Activated CD4-positive, alpha-beta T cell treated with anti-CD3 and anti-CD28 coated beads, Interleukin-2, amount 50 U/mL, for 48 hours (primary cell): ENCODE measurements at places on chromosomes 1 and 21.

GRCh38 chr1:203037509-203038190 is 11.4 kb downstream of the PPFIA4 start:
- no peak for DNase-seq

DNA sequence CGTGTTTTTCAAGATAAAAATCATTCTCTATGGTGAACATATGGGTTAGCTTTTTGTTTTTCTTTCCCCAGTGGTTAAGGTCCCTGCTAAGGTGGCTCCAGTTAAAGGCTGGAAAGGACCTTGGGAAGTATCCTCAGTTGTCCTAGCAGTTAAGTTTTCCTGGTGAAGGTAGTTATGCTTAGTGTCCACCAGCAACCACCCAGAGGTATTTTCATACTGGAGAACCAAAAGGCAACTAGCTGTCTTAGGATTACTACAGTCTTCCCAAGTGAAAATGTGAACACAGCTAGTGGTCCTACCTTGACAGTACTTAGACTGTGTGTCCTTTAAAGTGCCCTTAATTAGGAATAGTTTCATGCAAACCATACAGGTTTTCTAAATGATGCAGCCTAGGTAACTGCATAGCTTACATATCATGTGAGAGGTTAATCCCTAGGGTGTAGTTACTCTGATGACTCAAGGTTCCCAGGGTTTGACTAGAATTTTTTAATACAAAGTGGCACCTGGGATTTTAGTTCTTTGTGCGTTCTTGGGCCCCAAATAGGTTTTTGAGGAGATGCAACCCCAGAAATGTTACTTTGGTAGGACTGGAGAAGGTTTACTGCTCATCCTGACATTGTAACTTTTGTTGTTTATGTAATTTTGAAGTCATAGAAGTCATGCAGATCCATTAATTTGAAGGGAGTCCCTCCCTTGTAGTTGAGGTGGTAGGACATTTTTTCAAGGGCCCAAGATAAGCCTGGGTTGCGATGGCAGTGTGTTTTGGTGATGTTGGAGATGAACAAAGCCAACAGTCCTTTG is 36.5 kb downstream of the YY1AP1 start:
- DNase-seq, result no peak

DNA sequence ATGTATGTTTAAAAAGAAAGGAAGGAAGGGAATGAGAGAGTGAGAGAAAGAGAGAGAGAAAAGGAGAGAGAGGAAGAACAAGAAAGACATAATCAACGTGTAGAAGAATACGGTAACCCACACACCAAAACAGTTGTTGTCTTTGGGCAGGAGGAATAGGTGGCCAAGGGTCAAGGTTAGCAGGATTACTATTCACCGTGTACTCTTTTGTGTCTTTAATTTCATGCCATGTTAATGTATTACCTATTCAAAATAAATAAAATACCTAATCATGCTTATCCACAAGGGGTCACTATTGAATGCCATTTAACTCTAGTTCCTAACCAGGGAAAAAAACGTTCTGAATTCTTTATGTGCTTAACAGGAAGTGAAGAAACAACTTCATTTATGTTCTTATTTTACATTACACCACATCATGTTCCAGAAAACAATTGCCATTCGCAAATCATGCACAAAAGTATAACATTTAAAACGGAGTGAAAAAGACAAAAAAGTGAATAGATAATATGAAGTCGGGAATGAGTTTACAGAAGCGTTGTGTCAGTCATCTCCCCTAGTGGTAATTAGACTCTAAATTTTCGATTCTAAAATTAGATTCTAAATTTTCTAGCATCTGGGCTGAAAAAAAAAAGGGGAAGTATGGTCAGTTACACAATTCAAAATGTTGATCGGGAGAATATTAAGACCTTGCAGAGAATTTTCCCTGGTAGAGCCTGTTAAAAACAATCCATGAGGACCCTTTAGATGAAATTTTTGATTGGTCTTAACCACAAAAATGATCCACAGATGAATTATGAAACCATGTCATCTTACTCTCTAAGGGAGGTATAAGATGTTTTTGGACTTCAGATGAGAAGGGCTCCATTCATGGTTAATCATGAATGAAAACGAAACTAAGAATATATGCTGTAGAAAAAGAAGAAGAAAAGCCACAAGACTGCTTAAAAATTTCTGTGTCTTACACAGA is 700 bp upstream of the KMO start:
- no peak for DNase-seq

- DNase-seq, result no peak
Measured at GRCh38 chr1:200073286-200073637, 45.8 kb downstream of the NR5A2 start.

GRCh38 chr1:151266821-151267220 is 12.3 kb downstream of the PSMD4 start:
- no peak for DNase-seq

DNA sequence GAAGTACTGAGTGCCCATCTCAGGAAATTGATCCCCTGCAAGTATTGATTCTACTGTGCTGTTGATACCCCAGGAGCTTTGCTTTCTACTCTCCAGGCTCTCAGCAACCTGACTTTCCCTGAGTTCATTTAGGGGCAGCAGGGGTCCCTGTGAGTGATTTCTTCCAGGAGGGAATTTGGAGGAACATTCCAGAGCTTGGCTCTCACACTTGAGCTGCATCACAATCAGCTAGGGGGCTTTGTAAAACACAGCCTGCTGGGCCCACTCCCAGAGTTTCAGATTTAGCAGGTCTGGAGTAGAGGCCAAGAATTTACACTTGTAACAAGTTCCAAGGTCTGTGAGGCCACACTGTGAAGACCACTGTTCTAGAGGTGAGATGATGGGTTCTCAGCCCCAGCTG is 16.1 kb upstream of the ACTL8 start:
- DNase-seq, result no peak

GRCh38 chr1:7785108-7785507 is 1.0 kb downstream of the PER3 start:
- no peak for DNase-seq

DNA sequence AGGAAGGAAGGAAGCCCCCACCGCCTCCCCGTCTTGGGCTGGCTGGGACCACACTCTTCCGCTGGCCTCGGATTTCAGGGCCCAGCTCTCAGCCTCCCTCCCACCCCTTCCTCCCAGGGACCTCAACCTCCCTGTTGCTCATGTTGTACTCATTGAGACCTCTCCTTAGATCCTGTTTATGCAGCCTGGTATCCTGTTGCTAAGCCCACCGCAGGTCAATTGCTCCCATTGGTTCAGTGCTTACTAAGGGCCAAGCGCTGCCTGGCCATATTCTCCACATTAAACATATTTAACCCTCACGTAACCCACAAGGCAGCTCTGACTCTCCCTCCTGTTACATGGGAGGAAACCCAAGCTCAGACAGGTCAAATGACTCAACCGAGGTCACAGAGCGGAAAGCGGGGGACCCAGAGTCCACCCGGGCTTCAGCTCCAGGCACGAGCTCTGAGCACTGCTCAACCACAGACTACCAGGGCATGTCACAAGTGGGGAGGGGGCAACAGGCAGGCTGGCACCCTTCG is 23.2 kb upstream of the H6PD start:
- DNase-seq, result no peak

DNA sequence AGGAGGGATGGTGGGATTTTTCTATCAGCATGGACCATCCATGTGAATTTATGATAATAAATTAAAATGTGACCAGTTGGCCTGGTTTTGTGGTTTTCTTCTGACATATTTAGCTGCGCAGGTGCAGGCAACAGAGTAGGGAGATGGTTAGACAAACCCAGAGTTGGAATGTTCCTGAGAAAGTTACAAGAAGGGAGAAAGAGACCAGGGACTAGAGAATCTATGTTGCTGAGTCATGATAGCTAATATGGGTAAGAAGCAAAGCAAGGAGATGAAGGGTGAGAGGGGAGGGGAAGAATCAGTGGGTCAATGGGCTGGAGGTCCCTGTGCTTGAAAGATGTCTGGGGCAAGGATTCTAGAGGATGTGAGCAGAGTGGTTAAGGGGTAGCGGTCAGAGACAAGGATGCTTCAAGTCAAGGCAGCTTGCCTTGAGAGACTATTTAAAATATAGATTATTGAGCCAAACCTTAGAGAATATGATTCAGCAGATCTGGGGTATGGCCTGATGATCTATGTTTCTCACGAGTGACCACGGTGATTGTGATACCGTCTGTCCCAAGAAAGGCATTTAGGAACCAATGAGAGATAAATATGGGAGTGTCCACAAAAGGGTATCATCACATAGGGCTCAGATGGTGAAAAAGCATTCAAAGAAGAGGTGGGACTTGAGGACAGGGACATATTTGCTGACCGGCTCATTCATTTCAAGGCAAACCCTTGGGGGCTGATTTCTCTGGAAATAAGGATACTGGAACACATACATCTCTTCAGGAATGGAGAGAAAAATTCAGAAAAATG is 219.7 kb upstream of the PLD5 start:
- no peak for DNase-seq

GRCh38 chr21:33075128-33075527 is 5.2 kb downstream of the OLIG1 start:
- no peak for DNase-seq

DNA sequence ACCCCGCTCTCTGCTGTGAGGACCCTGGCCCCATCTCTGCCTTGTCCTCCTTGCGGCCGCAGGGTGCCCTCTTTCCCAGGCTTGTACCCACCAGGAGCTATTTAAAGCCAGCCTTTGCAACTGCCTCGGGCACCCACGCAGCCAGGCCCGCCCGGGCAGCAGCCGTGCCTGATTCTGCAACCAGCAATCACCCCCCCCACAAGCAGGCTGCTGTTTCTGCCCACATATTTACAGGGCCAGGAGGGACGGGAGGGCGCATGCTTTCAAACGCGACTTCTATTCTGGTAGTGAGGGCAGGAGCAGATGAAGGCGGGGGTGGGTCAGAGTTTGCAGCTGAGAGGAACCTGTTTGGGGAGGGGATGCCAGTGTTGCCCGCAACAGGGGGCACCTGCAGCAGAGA is 13.6 kb downstream of the GABRD start:
- DNase-seq, result no peak

DNA sequence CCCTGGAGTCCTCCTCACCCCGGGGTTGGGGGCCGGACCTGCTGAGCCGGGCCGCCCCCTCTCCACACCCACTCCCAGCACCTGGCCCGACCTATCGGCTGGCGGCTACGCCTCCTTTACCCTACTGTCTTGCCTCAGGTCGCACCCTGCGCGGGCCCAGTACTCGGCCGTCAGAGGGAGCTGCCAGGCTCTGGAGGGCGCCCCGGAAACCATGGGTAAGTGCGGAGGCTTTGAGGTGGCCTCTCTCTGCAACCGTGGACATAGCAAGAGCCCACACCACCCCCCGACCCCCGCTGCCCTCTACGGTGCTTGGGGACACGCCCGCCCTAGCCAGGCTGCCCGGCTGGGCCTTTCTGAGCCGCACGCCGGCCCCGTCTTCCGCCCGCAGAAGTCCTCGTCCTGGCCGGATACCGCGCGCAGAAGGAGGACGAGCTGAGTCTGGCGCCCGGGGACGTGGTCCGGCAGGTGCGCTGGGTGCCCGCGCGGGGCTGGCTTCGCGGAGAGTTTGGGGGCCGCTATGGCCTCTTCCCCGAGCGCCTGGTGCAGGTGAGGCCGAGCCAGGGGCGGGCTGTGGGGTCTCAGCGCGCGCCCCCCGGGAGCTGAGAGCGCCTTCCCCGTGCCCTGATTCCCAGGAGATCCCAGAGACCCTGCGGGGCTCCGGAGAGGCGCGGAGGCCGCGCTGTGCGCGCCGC is at the start of gene SH3D21:
TSS of gene SH3D21 (plus strand) at position 159 of the 692 bp plus-strand sequence. CDS start at position 212, 53 bp downstream.
- peak; percentile 69 for DNase-seq
